ENCODE measurements at places on chromosomes 11 and 22. TPM values are rescaled to one million over a fixed set of nuclear protein-coding genes. Genes with fewer than 3 reads are reported as not detected.

The DGCR6L gene
- total RNA-seq, result 43.8 TPM

The CCDC87 gene
- 0.32 TPM for total RNA-seq

The TUB gene
- total RNA-seq, result 2.4 TPM

The SULT4A1 gene
- total RNA-seq, result not detected

The MS4A3 gene
- total RNA-seq, result not detected

The ZC3H12C gene
- 12.6 TPM for total RNA-seq

The SAA4 gene
- not detected for total RNA-seq

The DNAJB7 gene
- total RNA-seq, result not detected

The NRGN gene
- 4.4 TPM for total RNA-seq
